T-helper 17 cell (primary cell): ENCODE measurements at places on chromosomes 7 and 10. TPM values are rescaled to one million over a fixed set of nuclear protein-coding genes. Genes with fewer than 3 reads are reported as not detected.

The STEAP1B gene
- total RNA-seq: 0.73 TPM

The PSTK gene
- 10.5 TPM for total RNA-seq

The FAM13C gene
- not detected for total RNA-seq

The ARMC3 gene
- total RNA-seq: 5.0 TPM

The HEPACAM2 gene
- total RNA-seq: not detected

The SYNPO2L gene
- 0.08 TPM for total RNA-seq

The PTF1A gene
- not detected for total RNA-seq

The NEUROG3 gene
- not detected for total RNA-seq

The ZCWPW1 gene
- total RNA-seq: 5.1 TPM

The SLC39A12 gene
- total RNA-seq: not detected

The WNT8B gene
- total RNA-seq: not detected

The LRRC4 gene
- 0.57 TPM for total RNA-seq

The ATRNL1 gene
- total RNA-seq: not detected

The PDZD7 gene
- 1.1 TPM for total RNA-seq

The ATP5MK gene
- total RNA-seq: 136 TPM

The XRCC2 gene
- total RNA-seq: 0.50 TPM

The WDFY4 gene
- total RNA-seq: 2.1 TPM

The TWIST1 gene
- total RNA-seq: not detected

The FXYD4 gene
- not detected for total RNA-seq

The IGF2BP3 gene
- 11.0 TPM for total RNA-seq

The DGKB gene
- total RNA-seq: not detected

The CFAP46 gene
- not detected for total RNA-seq

The HOXA11 gene
- total RNA-seq: not detected

The FRMPD2 gene
- total RNA-seq: 0.17 TPM

The SUFU gene
- 16.4 TPM for total RNA-seq

The SLC4A2 gene
- 61.3 TPM for total RNA-seq

The CYP2C18 gene
- total RNA-seq: not detected

The TECTB gene
- total RNA-seq: not detected

The CFAP43 gene
- not detected for total RNA-seq

The POLR2J2 gene
- 35.7 TPM for total RNA-seq

The ZPBP gene
- not detected for total RNA-seq

The AMPH gene
- total RNA-seq: not detected

The MKX gene
- total RNA-seq: not detected

The BET1 gene
- total RNA-seq: 12.3 TPM

The MINDY4 gene
- 1.6 TPM for total RNA-seq

The NME8 gene
- not detected for total RNA-seq

The FRMD4A gene
- total RNA-seq: 1.3 TPM

The AGR3 gene
- total RNA-seq: not detected

The TBATA gene
- not detected for total RNA-seq

The H2BK1 gene
- 4.1 TPM for total RNA-seq

The PGAM2 gene
- not detected for total RNA-seq

The ASL gene
- 12.7 TPM for total RNA-seq
